GM23248 (cell line): ENCODE measurements at places on chromosomes 3 and 15.

DNA sequence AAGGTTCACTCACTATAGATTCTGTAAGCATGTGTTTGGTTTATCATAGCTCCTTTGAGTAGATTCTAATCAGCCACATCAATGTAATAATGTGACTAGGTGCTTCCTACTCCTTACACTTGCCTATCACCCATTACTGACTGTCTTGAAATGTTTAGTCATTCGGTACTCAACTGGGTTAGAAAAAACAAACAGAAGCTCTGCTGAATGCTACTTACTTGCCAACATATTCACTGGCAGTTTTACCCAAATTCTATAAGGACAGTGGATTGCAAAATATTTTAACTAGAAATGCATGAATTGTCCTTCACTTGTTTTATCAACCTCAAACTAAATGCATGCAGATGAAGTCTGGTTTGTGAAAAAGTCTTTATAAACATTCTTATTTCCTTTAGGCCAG, 352.1 kb upstream of the ALCAM start:
- DNase-seq = peak; percentile 9

DNA sequence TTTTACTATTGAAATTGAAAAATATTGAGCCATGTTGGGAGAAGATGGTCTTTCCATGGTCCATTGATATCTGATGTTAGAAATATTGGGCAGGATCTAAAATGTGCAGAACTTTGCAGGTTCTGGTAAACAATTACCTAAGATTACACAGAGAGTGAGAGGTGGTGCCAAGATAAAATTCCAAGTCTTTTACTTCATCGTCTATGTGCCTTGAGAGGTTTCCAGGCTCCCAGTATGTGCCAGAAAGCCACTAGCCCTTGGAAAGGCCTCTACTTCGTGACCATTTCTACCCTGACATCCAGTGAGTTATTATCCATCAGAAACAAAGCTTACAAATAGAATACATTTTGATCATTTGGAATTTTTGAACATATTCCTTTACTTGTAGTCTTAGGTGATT, 27.6 kb downstream of the CD200 start:
- DNase-seq = peak; percentile 6

DNA sequence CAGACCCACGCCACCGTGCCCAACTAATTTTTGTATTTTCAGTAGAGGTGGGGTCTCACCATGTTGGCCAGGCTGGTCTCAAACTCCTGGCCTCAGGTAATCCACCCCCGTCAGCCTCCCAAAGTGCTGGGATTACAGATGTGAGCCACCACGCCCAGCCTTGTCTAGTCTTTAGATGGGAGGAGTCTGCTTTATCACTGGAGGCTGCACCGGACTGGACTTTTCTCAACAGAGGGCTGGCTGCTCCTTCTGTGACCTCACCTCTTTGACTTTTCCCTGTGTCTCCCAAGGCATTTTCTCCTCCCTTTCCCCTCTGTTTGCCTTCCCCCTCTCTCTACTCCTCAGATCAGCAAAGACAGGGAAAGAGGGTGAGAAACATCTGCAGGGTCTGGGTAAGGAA, 28.5 kb downstream of the SLCO2A1 start:
- DNase-seq = no peak

GRCh38 chr15:93019090-93019489, 69.9 kb downstream of the RGMA start:
- no peak for DNase-seq

DNA sequence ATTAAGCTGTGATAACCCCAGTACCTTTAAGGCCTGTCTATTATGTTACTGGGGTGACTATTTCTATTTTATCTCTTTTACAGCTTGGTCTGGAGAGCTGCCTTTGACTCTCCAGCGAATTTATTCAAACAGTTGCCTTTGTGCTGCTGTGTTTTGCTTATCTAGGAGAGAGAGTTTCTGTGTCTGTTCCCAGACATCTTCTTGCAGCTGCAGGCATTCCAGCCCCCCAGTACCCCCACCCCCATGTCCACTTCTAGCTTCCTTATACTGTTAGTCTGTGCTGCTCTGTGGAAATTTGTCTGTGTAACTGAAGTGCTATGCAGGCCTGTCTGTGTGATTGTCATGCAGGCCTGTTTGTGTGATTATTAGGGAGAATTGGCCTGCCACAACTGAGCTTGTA, 713.7 kb upstream of the SEMA6D start:
- no peak for DNase-seq
